ENCODE measurements at places on chromosomes 6 and 20.

DNA sequence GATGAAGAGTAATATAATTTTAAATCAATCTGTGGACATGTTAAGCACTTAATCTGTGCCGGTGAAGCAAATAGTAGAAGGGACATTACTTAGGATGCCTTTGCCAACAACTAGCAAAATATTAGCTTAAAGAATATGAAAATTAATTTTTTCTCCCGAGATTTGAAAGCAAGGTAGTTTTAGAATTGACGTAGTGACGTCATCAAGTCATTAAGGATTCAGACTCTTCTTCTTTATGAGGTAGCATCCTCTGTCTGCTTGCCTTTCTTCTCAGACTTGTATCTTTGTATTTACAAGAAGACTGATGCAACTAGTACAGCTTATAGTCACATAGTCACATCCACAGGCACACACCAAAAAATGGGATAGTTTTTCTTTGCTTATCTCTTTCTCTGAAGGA, 374.4 kb downstream of the MMUT start:
- DNase-seq = no peak

- DNase-seq = no peak
These were observed 4.8 kb downstream of the EDN1 start for GRCh38 chr6:12294851-12295536.

- no peak for DNase-seq
These were observed 460.3 kb downstream of the UTRN start for GRCh38 chr6:144745439-144745838.

GRCh38 chr6:62272114-62272513, 13.9 kb downstream of the KHDRBS2 start:
- no peak for DNase-seq

DNA sequence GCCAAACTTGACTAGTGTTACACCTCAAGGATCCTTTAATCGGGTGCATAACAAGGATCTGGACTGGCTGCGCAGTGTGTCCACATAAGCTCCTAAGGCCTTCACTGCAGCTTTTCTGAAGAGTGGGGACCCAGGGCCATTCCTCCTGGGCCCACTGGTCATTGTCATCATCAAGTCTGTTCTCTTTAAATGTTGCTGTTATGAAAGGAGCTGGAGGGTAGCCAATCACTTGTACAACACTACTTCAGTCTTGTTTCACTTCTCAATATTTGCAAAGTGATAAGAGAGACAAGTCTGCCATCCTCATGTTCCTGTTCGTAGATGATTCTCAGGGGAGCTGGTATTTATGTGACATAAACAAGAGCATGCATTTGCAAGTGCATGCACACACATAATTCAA, 149.8 kb downstream of the SYNDIG1 start:
- no peak for DNase-seq

DNA sequence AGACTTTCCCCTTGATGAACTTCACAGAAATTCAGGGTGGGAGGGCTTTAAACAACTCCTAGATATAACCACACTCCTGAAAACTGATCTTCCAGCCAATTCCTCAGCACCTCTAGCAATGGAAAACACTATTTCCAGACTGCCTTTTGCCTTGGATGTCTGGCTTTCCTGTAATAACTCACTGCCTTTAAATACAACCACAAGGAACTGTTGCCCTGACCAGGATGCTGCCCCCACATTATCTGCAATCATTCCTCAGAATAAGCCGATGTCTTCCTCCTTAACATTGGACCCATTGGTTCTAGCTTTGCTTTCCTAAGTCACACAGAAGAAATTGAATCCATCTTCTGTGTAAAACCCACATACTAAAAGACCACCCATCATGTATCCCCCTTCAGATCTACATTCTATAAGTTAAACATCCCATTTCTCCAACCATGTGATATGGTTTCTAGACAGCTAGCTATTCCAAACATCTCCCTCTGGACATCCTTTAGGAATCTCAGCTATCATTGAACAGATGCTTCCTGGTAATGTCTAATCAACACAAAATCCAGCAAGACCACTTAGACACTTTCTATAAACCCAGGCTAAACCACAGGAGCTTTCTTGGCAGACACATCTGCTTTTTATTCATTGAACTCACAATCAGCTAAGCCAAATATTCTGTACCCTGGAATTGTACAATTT, 95.9 kb upstream of the KCNQ5 start:
- DNase-seq = no peak

DNA sequence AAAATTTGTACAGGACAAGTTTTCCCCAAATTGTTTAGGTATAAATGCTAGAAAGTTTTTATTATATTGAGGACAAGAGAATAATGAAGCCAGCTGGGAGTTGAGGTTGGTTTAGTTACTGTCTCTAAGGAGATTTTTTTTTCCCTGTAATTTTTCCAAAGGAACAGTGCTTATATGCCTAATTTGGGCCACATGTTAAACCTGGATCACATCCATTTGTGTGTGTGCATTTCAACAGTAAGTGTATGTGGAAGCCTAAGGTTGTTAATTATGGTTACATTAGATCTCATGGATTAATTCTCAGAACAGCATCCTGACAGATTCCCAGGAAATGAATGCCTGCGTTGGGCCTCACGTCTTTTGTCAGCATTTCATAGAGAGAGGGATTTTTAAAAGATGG, 4.5 kb downstream of the IGF2R start:
- no peak for DNase-seq

- DNase-seq = no peak
These were observed 150.7 kb upstream of the PRDM1 start for GRCh38 chr6:105935416-105935815.

DNA sequence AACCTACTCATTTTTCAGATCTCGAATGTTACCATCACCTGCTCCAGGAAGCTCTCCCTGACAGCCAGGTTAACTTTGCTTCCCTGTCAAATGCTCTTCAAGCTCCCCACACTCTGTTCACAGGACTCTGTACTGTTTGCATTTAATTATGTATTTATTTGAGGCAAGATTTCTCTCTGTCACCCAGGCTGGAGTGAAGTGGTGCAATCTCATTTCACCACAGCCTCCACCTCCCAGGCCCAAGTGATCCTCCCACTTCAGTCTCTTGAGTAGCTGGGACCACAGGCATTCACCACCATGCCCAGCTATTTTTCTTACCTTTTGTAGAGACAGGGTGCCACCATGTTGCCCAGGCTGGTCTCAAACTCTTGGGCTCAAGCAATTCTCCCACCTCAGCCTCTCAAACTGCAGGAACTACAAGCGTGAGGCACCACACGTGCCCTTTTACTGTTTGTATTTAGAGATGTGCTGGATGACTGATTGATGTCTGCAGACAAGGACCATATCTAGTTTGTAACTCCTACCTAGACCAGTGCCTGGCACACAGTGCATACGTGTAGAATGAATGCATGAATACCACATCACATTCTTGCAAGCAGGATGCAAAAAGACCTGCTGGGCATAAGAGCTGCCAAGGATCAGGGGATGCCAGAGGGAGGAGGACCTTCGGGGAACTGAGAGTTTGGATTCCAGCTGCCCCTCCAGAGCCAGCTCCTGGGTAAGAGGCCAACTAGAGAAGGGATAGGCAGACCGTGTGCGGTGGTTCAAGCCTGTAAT, 15.6 kb upstream of the CBFA2T2 start:
- no peak for DNase-seq

DNA sequence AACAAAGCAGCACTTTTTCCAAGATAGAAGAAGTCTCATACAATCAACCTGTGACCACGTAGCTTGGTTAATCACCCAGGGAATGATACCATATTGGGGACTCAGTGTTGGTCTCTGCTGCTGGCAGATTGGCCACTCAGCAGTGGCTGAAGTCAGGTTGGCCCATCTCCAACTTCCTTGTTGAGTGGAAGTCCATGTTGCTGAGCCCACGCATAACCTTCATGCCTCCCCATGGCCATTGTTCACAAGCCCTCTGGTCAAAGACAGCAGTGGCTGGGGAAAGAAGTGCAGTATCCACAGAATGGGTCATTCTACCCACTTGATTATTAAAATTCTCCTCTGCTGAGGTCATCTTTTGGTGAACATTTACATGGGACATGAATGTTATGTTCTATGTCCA, 38.5 kb downstream of the PKIB start:
- no peak for DNase-seq

- no peak for DNase-seq
These were observed 139.1 kb downstream of the BTBD3 start for GRCh38 chr20:12056839-12057238.

DNA sequence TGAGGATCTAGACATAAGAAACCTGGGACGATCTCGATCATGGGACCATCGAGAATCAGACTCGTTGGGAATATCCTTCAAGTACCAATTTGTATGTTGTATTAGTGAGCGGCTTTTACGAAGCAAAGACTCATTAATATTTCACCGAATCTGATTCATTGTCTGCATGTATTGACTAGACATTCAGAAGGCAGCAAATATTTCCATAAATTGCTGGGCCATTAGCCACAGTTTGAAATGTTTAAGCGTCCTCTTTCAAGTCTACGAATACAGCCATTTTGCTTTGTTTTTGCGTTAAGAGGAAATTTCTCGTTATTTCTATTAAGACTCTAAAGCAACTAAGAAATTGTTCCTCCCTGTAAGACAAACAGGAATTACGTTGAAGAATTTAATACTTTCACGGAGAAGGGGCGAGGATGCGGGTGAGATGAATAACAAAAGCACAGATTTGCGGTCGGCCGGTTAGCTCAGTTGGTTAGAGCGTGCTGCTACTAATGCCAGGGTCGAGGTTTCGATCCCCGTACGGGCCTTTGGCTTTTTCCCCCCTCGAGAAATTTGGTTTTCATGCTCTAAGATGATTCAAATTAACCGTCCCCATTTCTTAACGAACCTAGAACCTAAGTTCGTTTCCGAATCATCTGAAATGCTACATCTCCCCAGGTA, 18.5 kb downstream of the POM121L2 start:
- no peak for DNase-seq

DNA sequence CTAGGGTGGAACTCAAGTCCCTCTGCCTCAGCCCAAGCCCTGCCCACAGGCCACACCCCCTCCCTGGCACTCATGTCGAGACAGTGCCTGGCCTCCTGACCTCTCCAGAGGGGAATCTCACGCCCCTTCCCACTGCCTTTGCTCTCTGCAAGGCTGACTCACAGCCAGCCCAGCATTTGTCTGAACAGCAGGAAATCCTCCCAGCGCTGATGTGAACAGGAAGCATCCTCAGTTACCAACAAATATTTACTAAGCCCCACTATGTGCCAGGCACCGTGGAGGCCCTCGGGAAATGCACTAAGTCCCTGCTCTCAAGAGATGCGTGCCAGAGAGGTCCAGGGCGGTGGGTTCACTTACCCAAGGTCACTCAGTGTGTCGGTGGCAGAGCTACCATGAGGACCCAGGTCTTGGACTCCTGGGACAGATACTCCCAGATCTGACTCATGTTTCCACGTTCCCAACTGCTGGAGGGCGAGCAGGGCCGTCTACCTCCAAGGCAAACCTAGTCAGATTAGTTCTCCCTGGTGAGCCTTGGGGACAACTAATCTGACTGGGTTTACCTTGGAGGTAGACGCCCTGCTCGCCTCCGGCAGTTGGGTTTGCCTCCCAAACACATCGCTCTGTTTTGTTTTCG, 7.8 kb downstream of the ADA start:
- DNase-seq = no peak

DNA sequence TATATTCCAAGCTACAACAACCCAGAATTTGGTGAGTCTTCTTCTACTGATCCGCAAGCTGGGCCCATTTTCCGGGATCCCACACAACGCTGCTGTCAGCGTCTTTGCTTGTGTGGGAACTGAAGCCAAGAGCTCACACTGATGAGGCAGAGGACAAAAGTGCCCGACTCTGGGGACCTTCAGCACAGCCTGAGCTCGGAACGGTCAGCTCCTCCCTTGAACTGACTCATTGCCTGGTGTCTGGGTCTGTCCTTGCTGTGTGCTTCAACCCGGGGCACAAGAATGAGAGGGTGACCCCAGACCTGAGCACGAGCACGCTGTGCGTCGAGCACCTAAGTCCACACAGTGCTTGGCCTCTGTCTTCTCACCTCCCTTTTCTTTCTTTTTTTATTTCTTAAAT, 33.5 kb downstream of the DACT2 start:
- DNase-seq = no peak

DNA sequence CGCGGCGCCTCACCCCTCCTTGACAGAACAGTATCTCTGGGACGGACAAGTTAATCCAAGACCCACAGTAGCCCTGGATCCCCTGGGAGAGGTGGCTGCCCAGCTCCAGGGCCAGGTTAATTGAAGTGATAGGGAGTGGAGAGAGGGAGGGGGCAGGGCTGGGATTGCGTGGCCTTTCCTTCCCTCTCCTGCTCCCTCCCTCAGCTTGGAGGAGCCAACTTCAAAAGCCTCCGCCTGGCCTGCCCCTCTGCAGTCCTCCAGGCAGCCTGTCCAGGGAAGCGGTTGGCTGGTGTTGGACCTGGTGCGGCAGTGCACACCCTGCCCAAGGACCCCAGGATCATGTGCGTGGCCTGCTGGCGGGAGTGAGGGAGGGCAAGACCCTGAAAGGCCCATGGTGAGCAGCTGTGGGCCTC, at the start of gene C20orf204:
Gene C20orf204, plus strand, starts transcription at position 250 of the 413 bp plus-strand sequence. Its CDS starts 142 bp downstream, at position 392.
- DNase-seq = no peak

DNA sequence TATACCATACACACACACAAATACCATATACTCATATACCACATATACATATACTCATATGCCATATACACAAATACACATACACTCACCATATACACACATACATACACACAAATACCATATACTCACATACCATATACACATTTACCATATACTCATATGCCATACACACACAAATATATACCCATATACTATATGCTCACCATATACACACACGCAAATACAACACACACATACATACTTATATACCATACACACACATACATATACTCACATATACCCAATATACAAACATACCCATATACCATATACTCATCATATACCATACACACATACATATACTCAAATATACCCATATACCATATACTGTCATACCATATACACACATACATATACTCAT, 99.2 kb downstream of the ZMYND8 start:
- DNase-seq = no peak

GRCh38 chr20:39395478-39396291, 433.5 kb downstream of the DHX35 start:
- no peak for DNase-seq

- DNase-seq = no peak
These were observed 1.2 kb downstream of the TREML2 start for GRCh38 chr6:41199552-41200246.

- DNase-seq = no peak
These were observed 348 bp upstream of the PYGB start for GRCh38 chr20:25247518-25247955.

DNA sequence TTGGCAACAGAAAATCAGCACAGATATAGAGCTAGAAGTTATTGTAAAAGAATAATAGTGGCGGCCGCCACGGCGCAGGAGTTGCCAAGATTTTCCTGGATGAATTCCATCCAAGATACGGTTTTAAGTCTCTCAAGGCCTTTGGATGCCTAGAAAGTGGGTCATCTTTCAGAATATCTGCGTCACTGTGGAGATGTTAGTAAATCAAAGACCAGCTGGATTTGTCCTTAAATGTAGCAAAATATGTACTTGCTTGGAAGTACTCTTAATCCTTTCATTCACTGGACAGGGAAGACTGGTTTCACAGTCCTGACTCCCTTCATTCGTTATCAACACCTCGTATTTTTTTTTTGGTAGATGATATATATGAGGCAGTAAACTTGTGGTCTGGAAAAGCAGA, 83.0 kb downstream of the SLC22A3 start:
- no peak for DNase-seq
